Heart left ventricle (tissue), 16 donors: ENCODE measurements at places on chromosomes 7 and 10. TPM values are rescaled to one million over a fixed set of nuclear protein-coding genes. Genes with fewer than 3 reads are reported as not detected.
A peak's percentile ranks its signal among the peaks of the same experiment; 100 is the strongest.

DNA sequence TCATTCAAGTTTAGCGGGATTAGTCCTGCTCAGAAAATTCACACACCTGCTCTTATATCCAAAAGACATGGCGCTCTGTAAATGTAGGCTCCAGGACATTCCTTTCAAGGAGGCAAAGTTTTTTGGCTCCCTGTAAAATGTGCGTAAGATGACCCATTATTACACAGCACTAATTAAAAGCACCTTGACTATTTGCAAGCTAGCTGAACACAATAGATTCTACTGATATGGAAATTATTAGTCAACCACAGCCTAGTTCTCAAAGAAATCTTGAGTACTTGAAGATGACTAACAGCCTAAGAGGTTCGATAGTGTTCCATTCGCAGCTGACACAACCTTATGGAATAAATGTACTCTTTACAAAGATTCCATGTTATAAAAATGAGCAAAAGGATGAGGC is 175.2 kb downstream of the BMPER start:
- DNase-seq = no peak
- no peaks in the 10 kb centered on the region for H3K36me3 ChIP-seq
- no peak overlapping the region for H3K27ac ChIP-seq
- H3K27me3 ChIP-seq = no peaks in the 10 kb centered on the region

- peaks cover 12% of the 10 kb centered on the region for H3K4me1 ChIP-seq
- no peaks in the 10 kb centered on the region for H3K36me3 ChIP-seq
- no peak overlapping the region for H3K4me3 ChIP-seq
- H3K27ac ChIP-seq = no peak overlapping the region
- peak; percentile 68 for DNase-seq
These were observed 50.6 kb downstream of the PWWP2B start for GRCh38 chr10:132447446-132448247.

The CALML5 gene
- not detected for polyA plus RNA-seq

GRCh38 chr10:93993782-93994437 is at the start of gene PLCE1:
PLCE1 (plus strand) TSS chr10:93993931; CDS start chr10:94031047, 37,116 bp downstream.
- no peaks in the 10 kb centered on the region for H3K36me3 ChIP-seq
- peak; percentile 69 for DNase-seq
- no peaks in the 10 kb centered on the region for H3K27me3 ChIP-seq

DNA sequence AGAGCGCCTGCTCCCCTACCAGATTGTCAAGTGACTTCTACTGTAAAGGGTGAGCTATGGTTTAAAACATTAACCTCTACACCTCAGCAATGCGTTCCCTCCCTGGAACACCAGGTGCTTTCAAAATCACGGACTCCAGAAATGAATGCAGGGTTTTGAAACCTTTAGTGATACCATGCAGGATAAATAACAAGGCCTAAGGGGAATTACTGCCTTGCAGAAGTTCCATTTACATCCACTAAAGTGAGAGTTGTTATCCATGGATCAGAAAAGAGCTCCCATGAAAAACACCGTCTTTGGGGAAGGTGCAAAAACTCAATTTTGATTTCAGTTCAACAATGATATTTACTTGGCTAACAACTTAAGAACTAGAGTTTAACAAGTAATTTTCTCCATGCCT is 4.0 kb downstream of the FZD8 start:
- no peak overlapping the region for H3K27ac ChIP-seq
- no peak for DNase-seq
- H3K36me3 ChIP-seq = no peaks in the 10 kb centered on the region
- H3K4me1 ChIP-seq = peaks cover 17% of the 10 kb centered on the region
- H3K27me3 ChIP-seq = no peaks in the 10 kb centered on the region
